ENCODE measurements at places on chromosomes 13 and 19.

DNA sequence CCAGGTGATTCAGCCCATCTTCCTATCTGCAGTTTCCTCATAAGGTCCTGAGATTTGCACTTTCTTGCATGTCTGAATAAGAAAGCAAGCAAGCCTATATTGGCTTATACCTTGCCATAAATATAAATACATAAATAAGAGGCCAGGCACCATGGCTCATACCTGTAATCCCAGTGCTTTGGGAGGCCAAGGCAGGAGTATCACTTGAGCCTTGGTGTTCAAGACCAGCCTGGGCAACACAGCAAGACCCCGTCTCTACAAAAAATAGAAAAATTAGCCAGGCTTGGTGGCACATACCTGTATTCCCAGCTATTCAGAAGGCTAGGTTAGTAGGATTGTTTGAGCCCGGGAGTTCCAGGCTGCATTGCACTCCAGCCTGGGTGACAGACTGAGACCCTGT, 5.5 kb upstream of the GPATCH1 start:
- no peak for DNase-seq

DNA sequence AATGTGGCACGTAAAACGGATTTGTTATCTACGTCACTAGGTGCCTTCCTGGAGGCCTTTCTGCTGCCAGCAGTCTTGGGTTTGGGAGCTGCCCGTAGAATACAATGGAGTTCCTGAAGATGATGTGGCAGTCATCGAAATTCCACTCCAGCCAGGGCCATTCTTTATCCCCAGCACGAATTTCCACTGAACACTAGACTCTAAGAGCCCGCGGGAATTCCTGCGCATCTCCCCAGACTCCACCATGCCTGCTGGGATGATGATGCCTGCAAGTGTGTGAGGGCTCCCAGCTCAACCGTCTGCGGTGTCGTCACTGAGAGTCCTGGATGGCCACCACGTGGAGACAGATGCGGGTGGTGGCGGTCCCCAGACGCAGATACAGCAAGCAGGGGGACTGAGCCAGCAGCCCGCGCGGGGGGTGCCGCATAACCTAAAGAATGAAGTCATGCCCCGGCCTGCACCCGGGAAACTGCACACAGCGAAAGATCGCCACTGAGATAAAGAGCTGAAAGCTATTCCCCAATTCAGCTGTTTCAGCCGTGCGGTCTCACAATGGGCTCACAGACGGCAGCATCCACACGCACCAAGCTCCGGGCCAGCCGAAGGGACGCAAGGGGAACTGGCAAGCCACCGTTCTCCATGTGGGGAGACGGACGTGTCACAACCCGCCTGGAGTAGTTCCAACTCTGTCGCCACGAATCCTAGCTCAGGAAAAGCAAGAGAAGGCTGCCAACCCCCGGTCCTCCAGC, 41.1 kb downstream of the COL4A1 start:
- DNase-seq = no peak

- no peak for DNase-seq
Measured at GRCh38 chr13:38160131-38160530, 189.5 kb upstream of the UFM1 start.

DNA sequence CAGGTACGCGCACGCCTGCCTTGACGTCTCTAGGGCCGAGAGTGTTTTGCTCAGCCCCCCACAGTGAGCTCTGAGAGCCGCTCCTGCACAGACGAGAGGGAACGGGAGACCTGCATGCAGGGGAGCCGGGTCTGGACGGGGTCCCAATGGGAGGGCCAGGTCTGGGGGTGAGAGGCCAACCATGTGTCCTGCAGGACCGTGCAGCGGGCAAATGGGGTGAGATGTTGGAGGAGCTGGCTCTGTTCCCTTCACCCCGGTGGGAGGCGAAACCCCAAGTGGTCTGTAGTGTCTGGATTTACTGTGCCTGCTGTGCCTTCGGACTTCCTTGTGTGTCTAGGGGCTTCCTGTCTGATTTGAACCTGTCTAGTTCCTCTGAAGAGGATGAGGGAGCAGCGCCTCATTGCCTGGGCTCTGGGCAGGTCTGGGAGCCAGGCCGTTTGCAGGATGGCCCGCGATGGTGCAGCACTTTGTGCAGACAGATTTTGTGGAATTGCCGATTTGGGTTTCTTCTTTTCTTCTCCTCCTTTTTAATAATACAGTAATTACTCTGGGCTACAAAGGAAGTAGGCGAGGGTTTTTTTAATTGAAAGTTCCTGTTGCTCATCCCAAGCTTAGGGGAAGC, 2.1 kb downstream of the CSNK1G2 start:
- DNase-seq = no peak
